ENCODE measurements at places on chromosomes 11 and 22.

- DNase-seq = no peak
Measured at GRCh38 chr22:22239311-22239939, 5.2 kb upstream of the VPREB1 start.

- no peak for DNase-seq
Measured at GRCh38 chr11:119459293-119459976, 36.5 kb upstream of the THY1 start.

GRCh38 chr11:72750086-72750485, 2.1 kb downstream of the ARAP1 start:
- DNase-seq = no peak

DNA sequence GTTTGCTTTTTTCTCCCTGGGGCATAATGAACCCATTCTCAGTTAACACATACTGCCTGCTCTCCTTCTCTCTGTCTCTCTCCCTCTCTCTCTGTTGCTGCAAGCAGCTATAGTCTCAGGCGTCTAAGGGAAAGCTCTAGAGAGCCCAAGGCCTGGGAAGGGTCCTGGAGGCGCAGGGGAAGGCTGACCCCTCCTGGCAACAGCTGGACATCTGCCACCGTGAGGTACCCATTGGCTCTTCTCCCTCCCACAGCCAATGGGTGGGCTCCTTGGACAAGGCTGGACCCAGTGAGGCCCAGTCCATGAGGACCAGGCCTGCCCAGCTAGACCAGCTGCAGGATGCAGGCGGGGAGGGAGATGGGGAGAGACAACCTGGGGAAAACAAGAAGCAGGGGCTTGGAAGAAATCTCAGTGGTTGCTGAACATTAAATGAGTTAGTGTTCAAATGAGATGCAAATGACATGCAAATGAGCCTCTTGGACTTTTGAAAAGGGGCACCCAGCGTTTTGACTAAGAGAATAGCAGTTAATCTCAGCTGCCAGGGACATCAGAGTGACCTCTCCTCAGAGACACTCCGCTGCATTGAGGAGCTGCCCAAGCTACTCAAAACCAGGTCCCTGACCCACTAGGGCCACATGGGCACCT, 349.7 kb downstream of the BUD13 start:
- no peak for DNase-seq

DNA sequence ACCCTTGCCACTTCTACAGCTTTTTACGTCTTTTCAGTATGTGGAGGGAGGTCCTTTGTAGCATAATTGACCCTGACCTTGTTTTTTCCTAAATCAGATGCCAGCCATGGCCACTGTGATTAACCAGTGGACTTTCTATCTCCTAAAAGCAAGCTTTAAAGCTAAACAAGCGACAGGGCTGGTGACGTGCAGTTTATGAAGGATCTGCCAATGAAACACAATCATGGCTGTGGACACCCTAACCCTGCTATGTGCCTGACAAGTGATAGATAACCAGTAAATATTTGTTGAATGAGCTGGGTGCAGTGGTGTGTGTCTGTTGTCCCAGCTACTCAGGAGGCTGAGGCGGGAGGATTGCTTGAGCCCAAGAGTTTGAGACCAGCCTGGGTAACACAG, 64.2 kb downstream of the LIF start:
- DNase-seq = no peak

DNA sequence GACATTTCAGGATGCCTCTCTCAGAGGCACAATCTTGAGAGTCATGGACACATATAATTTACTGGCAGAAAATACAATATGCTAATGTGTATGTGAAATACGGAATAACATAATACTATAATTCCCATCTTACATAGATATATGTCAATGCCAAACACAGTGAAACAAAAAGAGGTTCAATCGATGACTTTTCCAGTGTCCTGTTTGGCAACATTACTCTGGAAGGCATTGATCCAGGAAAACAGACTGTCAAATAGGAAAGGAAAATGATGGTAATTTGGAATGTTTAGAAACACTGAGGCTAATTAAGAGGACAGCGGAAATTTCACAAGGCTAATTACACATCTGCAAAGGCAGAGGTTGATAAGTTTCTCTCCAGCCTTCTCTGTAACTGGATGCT, 942.3 kb downstream of the LRRC4C start:
- no peak for DNase-seq

- no peak for DNase-seq
Measured at GRCh38 chr22:46770151-46770641, 7.7 kb downstream of the TBC1D22A start.

- DNase-seq = no peak
Measured at GRCh38 chr11:67999704-68000103, 4.2 kb downstream of the UNC93B1 start.

- DNase-seq = no peak
Measured at GRCh38 chr22:19002684-19003038, 66.6 kb upstream of the PRODH start.

DNA sequence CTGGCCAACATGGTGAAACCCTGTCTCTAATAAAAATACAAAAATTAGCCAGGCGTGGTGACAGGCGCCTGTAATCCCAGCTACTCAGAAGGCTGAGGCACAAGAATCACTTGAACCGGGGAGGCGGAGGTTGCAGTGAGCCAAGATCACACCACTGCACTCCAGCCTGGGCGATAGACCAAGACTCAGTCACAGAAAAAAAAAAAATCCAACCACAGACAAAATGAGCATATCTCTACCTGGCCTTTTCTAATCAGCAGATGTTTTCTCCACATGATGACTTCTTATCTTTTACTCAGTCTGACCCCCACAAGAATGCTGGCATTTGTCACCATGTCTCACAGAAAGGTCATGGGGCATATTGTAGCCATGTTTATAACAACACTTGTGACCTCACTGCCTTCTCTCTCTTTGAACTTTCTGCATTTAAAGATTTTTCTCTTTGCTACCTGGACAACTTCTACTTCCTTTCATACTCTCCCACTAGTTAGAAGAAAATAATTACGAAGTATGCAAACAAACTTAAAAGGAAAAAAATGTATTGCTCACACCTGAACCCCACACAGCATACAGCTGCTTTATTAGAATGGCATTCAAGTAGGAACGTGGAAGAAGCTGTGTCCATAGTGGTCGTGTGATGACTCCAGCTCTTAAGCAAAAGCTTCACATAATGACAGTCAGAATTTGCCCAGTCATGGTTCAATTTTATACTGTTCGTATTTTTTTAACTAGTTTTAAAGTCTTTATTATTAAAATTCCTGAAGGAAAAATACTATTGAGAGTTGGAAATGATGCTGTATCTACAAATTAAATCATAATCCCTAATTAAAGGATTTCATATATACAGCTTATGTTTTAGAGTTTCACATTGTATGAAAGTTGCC, 65.4 kb downstream of the ZC3H12C start:
- no peak for DNase-seq

DNA sequence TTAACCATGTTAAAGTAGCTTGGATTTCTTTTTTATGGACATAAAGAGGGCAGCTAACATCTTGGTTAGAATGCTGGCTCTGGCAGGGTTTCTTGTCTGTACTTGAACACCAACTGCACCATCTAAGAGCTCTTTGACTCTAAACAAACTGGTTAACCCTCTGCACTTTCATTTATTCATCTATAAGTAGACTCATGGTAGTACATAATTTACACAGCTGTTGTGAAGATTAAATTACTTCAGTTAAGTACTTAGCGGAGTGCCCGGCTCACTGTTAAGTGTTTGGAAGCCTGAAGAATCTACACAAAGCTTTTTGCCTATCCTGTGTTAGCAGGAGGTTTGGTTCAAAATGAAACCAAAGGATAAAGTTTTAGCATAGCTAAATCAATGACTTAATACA, 846.2 kb upstream of the API5 start:
- DNase-seq = no peak

- DNase-seq = no peak
Measured at GRCh38 chr11:67292671-67293070, 3.6 kb downstream of the ANKRD13D start.

DNA sequence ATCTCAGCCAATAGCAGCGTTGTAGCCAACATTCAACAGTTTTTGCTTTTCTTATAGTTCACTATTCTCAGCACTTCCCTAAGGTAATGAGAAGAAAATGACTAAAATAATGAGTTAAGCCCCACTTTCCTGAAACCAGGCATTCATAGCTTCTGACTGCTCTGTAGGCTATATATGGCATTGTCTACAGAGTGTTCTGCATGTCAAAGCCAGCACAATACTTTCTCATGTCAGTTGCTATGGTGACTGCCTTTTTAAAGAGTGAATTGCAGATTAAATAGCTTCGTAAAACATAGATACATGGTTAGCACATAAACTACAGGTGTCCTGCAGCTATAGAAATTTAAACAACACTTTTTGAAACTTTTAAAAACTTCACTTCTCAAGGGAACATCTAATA, 1256.1 kb upstream of the CNTN5 start:
- no peak for DNase-seq

Data from stimulated activated CD8-positive, alpha-beta memory T cell treated with anti-CD3 and anti-CD28 coated beads, Interleukin-4, amount 100 ng/mL, for 1 hour (primary cell).